ENCODE measurements at places on chromosomes 12 and 14.

DNA sequence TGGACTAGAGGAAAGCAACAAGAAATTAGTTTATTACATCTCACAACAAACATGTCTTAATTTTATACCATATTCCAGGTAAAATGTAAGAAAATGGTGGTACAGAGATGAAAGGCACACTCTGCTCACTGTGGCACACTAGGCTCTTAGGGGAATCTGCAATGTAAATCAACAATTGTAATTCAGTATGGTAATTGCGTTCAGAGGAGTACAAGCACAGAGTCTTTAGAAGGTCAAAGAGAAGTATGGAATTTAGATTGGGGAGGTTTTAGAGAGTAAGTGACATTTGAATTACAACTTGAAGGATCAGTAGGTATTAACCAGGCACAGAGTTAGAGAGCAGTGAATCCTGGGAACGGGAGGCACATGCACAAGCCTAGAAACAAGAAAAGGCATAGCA lies 694.0 kb upstream of the USP15 start:
- DNase-seq: no peak

- no peak for DNase-seq
Measured at GRCh38 chr12:67364228-67364627, 95.1 kb downstream of the CAND1 start.

- no peak for DNase-seq
Measured at GRCh38 chr12:123387508-123388176, 3.7 kb downstream of the KMT5A start.

- no peak for DNase-seq
Measured at GRCh38 chr12:24172031-24172772, 222.7 kb upstream of the SOX5 start.

GRCh38 chr12:48352157-48352760 lies 1.5 kb upstream of the ZNF641 start:
- DNase-seq: no peak
